ENCODE measurements at places on chromosomes 7 and 10.

DNA sequence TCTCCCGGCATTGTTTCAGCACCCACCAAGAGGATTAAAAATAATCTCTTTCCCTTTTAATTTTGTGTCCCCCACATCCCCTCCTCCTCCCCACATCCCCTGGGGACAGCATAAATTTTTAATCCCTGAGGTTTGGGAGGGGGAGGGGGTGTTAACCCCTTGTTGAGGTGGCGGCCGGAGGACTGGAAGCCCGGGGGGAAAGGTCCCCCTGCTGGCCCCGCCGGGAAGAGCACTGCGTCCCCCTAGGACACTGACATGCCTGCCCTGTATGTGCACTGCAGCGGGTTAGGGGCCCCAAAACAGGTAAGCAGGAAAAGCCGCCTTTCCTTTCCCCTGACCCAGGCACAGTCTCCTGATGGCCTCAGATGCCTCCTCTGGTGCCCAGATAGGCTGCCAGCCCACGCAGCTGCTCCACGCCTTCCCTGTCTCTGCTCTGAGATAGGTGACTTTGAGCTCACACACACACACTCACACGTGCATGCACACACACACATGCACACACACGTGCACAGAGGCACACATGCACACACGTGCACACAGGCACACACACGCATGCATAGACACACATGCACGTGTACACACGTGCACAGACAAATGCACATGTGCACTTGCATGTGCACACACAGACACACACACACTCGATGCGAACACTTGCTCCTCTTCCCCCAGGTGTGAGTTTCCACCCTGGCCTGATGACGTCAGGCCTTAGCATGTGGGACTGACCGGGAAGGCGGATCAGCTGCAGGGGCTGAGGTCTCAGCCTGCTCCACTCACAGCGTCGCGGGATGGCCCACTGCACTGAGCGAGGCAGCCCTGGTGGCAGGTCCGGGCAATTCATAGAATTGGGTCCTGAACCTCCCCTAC is 12.3 kb downstream of the CNPY1 start:
- DNase-seq, result peak; percentile 70

GRCh38 chr10:21751341-21752310 is 217.6 kb downstream of the MLLT10 start:
- DNase-seq, result no peak

DNA sequence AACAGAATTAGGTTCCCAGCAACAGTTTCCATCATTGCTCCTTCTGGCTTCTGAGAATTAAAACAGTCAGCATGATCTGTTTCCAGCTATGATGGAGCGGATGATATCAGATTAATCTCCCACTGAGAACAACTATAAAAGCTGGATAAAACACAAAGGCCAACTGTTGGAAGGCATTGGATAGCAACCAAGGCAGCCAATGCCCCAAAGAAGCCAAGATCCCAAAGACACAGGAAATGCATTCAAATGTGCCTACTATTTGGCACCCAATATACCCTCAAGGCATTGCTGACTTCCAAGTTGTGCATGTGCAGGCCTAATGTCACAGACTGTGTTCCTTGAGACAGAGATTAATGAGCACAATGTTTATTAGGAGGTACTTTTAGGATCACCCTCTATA is 259.3 kb downstream of the ARHGAP12 start:
- no peak for DNase-seq

- DNase-seq, result no peak
Observed at GRCh38 chr10:95694665-95695064, 938 bp upstream of the TCTN3 start.

- no peak for DNase-seq
Observed at GRCh38 chr10:69239136-69239535, 19.0 kb downstream of the HKDC1 start.

DNA sequence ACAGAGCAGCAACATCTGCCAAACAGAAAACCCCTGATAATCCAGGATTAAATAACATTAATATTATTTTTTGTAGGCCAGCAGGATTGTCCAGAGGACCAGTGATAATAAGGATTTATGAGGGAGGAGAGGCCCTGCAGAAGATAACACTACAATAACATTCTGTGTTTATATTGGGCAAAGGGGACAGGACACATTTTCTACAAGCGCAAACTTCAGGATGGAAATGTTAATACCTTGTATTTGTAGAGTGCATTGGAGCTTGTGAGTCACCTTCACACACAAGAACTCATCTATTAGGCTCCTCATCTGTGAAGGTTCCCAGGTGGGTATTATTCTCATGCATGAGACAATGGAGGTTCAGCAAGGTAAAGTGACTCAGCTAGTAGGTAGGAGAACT is 51.0 kb downstream of the BAMBI start:
- DNase-seq, result no peak

- no peak for DNase-seq
Observed at GRCh38 chr10:130377986-130378540, 241.9 kb downstream of the GLRX3 start.

DNA sequence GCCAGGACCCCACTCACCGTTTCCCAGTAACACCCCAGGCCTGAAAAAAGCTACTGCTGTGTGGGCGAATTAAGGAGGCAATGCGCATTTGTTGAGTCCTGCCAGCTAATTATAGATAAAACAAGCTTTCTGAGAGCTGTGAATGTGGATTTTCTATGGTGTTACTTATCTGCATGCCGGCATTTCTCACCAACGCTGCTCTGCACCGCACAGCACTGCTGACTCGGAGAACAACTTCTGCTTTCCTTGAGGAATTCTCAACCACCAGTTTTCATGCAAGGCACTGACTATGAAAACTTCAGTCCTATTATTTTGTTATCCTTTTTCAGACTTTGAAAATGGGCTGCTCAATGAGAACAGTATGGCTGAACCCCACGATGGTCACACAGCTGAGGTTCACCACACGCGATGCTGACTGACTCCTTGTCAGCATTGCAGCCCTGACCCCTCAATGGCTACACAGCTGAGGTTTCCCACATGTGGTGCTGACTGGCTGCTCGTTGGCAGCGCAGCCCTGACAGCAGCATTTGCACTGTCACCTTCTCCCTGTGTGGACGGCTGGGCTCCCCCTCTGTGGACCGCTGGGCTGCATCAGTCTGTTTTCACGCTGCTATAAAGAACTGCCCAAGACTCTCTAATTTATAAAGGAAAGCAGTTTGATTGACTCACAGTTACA is 190.6 kb downstream of the DIP2C start:
- no peak for DNase-seq
